D341Med (cell line): ENCODE measurements at places on chromosomes 3 and 15.

DNA sequence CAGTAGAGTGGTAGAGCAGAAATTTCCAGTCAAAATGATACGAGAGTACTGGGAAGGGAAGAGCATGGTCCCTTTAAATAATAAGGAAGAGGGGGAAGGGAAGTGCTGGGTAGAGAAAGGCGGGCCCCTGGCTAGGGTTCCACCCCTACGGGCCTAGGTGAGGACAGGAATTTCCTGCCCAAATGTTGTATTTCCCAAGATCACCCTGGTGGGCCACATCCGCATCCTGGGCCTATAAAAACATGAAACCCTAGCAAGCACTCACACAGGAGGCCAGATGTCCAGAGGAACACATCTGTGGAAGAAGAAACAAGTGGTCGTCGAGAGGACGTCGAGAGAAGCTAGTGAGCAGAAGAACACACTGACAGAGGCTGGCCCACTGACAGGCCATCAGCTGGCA is 661.2 kb downstream of the SQOR start:
- DNase-seq = no peak

- no peak for DNase-seq
These were observed 29.6 kb downstream of the DUT start for GRCh38 chr15:48360841-48361240.

- no peak for DNase-seq
These were observed 367.5 kb downstream of the MECOM start for GRCh38 chr3:169295912-169296570.

DNA sequence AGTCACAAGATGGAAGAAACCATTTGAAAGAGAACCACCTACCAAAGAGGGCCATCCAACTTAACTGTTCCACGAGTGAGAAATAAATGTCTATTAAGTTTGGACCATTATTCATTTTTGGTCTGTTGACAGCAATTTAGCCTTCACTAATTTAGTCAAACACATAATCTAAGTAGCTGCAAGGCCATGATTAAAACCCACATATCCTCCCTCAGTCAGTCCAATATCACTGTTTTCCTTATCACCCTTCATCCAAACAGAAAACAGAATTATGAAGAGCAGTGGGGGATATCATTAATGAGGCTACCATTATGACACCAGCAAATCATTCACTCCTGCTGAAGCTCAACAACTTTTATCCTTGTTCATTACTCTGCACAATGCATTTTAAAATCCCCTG is 52.0 kb downstream of the PIK3CB start:
- no peak for DNase-seq

DNA sequence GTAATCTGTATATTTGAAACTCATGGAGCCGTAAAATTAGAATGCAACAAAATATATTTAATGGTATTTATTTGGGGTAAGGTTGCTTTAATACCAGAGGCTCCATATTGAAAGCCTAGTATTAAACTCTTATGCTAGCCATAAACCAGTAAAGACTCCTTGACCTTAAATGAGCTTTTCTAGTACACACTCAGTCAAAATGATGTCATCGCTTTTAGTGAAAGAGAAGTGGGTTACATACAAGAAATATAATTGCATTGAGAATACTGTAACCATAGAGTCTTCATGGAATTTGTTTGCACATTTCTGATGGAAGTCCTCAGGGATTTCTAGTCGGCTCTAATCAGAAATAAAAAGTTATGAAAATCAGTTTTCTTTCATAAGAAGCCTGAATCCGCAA is 757.6 kb downstream of the GBE1 start:
- DNase-seq = no peak

- DNase-seq = no peak
These were observed 16.7 kb downstream of the KIF9 start for GRCh38 chr3:47265725-47266428.

DNA sequence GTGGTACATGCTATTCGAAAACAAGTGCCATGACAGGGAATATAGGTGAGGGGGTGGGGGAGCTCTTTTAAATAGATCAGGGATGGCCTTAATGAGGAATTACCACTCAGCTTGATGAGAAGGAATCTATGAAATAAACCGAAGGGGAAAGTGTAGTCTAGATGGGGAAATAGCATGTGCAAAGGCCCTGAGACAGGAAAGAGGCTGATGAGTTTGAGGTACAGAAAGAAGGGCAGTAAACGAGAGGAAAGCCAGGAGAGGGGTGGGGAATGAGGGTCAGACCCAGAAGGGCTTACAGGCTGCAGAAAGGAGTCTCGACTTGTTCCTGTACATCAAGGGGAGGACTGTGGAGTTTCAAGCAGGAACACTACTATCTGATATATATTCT is 12.2 kb downstream of the ATP2B2 start:
- no peak for DNase-seq

DNA sequence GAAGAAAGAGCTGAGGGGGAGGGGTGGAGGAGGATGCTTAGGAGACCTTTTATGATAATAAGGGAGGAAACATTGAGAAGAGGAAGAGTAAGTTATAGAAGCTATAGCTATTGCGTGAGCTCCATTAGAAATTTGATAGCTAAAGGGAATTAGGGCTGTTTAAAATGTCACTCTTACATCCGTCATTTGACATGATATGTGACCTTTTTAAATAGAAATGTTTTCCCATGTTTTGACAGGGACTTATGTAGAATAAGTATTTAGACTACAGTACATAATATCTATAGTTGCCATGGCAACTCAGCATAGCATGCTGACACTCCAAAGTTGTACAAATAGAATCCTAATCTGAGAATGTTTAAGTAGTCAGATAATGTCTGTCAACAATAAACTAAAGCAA is 19.2 kb downstream of the RAD51 start:
- DNase-seq = no peak

- no peak for DNase-seq
These were observed 9.5 kb downstream of the PAK2 start for GRCh38 chr3:196749125-196749524.

- no peak for DNase-seq
These were observed 7.3 kb downstream of the CSK start for GRCh38 chr15:74789171-74789631.
